ENCODE measurements at places on chromosomes 13 and 19.

DNA sequence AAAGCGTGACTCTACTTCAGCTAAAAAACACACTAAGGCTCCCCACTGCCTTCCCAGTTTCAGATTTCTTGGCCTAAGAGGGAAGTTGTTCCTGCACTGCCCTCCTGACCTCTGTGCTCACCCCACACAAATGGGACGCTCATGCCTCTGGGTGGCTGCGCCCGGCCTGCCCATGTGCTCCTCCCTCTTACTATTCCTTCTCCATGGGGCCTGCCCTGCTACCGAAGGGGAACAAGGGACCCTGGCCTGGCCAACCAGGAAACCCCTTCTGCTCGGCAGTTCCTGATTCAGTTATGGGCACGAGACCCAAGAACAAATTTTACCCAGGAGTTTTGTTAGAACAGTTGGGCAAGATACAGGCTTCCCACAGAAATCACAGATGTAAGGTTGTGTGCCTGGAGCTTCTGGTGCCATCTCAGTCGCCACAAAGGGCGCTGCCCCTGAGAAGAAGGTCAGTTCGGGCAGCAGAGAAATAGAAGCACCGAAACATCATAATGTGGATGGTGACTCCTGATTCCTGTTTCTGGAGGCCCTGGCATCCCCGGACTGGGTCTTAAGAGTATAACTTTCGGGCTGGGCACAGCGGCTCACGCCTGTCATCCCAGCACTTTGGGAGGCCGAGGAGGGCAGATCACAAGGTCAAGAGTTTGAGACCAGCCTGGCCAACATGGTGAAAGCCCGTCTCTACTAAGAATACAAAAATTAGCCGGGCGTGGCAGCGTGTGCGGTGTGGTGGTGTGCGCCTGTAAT lies 5.4 kb upstream of the PLPP2 start:
- no peak for DNase-seq

DNA sequence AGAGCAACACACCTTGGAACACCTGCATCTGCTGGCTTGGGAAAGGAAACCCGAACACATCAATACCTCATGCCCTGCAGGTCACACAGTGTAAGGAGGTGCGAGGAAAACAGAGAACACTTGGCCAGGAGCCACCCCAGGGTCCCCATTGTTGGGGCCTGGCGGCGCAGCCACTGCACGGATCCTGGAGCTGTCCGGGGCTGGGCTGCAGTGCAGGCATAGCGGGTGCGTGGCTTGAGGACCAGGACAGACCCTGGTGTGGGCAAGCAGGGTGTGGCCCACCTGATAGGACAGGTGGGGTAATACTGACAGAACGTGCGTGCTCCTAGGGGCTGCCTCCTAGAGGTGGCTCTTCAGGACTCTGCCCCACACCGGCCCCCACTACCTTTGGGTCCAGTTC lies 16.8 kb upstream of the TMEM160 start:
- DNase-seq, result no peak

GRCh38 chr13:75467040-75467728 lies 14.8 kb downstream of the TBC1D4 start:
- DNase-seq, result no peak

DNA sequence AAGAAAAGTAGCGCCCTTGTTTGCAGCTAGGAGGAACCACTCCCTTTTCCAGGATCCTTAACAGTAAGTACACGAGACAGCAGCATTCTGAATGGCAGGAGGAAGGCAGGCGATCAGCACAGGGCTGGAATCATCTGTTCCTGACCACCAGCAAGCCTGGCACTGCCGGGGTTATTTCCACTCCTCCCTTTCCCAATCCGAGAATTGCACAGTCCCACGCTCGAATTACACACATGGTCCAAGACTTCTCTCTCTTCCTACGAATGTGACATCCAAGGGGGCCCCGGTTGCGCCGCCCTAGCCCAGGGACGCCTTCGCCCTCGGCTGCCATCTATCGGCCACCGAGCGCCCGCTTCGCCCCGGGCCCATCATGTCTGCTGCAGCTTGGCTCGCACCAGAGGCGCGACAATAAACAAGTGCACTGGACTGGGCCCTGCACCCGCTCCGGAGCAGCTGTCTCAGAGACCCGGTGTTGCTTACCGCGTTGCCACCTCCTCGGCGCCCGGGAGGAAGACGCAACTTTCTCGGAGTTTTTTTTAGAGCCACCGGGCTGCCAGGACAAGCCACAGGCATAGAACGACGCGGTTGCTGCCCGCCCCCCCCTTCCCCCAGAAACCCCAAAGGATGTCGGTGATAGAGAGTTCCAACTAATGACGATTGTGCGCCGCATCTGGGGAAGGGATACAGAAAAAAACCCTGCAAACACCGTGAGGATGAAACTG lies at the start of gene SLITRK5:
SLITRK5 (plus strand) TSS at position 341 of the 722 bp plus-strand sequence. CDS start 4,018 bp downstream, outside the sequence.
- DNase-seq, result no peak

GRCh38 chr19:49432141-49433073 lies 7.2 kb downstream of the GFY start:
- DNase-seq, result peak; percentile 41

DNA sequence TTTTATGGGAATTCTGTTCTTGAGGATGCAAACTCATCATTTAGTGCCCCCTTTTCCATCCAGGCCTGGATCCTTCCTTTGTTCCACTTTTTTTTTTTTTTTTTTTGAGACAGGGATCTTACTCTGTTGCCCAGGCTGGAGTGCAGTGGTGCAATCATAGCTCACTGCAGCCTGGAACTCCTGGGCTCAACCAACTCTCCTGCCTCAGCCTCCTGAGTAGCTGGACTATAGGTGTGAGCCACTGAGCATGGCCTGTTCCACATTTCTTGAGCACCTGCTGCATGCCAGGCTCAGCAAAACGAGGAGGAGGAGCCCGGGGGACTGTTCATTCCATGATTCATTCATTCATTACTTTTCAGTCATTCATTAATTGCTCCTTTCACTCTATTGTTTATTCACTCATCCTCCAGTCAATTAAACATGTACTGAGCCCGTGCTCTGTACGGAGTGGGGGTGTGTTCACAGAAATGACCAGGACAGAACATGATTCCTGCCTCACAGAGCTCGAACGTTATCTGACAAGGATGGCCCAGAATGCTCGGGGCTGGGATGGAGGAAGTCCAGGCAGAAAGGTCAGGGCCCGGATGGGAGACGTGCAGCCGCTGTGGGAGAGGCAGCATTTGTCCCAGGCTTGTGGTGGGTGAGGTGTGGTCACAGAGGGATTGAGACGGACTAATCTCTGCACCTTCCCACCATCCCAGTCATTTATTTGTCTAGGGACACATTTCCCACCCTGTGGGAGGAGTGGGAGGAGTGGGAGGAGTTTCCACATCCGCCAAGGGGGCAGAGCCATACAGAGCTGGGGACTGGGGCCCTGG lies 51.2 kb upstream of the SHKBP1 start:
- DNase-seq, result no peak

- DNase-seq, result no peak
Measured at GRCh38 chr13:49791315-49791710, 1.2 kb downstream of the KPNA3 start.

DNA sequence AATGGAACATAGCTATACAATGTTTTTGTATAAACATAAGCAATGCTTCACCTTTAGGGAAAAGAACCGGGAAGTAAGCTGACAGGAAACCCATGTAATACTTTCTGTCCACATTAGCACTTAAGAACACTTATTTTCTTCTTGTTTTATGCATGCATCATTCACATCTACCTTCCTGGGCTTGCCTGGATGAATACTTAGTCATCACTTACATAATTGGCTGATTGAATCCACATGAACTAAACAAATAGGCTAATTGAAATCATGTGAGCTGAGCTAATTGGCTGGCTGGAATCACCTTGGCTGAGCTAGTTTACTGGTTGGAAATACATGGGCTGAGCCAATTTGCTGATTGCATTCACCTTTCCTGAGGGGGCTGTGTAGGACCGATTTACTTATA lies 78.8 kb downstream of the ZNF726 start:
- DNase-seq, result no peak

DNA sequence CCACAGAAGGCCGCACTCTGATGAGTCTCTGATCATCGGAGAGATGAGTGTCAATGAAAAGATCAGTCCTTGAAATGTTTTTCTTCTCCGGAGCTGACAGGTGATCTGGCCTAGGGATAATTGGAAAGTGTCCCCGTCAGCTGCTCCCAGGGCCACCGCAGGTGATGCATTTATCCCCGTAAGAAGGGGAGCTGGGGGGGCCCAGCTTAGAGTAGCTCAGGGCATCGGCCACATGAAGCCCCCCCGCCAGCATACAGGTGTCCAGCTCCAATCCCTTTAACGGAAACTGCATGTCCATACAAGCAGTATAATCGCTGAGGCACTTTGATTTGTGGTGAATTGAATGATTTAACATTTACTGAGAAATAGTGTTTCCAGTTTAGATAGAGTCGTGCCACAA lies 27.7 kb downstream of the ATP4B start:
- no peak for DNase-seq

GRCh38 chr13:67821606-67822005 lies 591.5 kb upstream of the PCDH9 start:
- no peak for DNase-seq

DNA sequence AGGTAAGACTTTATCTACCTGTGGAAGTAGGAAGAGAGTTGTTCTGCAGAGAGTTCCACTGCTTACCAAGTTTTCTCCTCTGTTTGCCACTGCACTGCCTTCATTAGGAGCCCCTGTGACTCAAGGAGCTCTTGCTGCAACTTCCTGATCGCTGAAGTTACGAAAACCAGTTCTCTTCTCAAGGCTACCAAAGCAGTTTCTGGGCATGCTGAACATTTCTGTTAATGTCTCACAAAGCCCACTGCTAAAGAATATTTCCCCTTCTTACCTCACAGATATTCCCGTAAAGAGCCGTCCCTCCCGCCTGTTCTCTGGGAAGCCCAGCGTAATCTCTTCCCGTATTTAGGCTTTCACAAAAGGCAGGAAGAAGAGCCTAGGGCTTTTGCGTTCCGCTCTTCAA lies 82.6 kb upstream of the OXGR1 start:
- DNase-seq, result no peak

GRCh38 chr19:17778251-17778967 lies 16.5 kb upstream of the B3GNT3 start:
- peak; percentile 25 for DNase-seq

GRCh38 chr19:12825254-12826131 lies 8.9 kb downstream of the RTBDN start:
- DNase-seq, result no peak

GRCh38 chr13:43629691-43630480 lies 156.9 kb downstream of the ENOX1 start:
- DNase-seq, result no peak

GRCh38 chr13:79187917-79188690 lies 218.0 kb downstream of the RBM26 start:
- no peak for DNase-seq

GRCh38 chr13:27792393-27793218 lies at the start of gene GSX1:
GSX1 (plus strand) TSS chr13:27792483; CDS start chr13:27792691, 208 bp downstream.
- peak; percentile 26 for DNase-seq

DNA sequence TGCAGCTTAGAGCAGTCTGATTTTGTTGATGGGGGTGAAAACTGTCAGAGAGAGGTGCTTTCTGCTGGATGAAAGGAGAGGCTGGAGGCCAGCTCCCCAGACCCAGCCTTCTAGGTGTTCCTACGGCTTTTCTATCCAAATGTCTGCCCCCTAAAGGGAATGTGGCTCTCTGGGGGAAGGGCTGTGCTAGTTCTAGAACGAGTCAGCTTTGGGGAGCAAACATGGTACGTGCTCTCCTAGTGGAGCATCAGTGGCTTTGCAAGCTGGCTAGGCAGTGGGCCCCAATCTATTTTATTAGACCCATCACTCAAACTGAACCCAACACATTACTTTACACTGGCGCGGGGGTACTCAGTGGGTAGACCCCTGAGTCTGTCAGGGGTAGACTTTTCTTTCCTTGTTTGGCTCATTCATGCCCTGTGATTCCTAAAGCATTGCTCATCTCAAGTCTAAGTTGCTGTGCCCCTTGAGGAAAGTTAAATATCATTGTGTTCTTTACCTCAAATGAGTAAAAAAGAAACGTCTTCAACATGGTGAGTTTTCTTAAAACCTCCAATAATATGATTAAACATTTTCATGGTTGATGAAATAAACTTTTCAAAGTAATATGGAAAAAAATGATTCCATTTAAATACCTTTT lies 254.9 kb downstream of the DLEU7 start:
- DNase-seq, result no peak

DNA sequence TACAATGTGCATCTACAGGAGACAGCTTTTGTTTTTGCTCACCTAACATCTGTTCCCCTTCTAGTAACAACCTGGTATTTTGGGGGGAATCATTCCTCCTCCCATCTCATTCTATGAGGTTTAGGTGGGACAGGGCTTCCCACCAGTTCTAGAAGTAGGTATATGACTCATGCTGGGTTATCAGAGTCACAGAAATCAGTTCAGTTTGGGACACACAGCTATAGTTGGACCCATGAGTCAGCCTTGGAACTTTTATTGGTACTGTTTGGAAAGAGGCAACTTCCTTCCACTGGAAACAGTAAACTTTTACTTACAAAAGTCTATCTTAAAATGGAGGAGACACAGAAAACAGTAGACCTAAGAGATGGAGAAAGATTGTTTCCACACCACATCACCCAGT lies 185.5 kb downstream of the DNAJC3 start:
- DNase-seq, result no peak

DNA sequence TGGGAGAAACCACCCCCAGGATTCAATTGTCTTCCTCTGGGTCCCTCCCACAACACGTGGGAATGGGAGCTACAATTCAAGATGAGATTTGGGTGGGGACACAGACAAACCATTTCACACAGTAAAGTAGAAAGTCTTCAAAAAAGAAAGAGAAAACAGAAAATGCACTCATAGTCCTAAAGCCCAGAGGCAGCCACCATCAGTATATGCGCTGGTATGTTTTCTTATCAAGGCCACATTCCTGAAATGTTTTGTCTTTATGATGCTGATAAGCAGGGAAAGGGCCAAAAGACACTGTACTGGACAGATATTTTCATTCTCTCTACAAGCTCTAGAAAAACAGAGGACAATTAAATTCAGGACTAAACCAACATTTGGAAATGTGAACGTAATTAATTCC lies 375.8 kb upstream of the TSHZ3 start:
- no peak for DNase-seq

GRCh38 chr19:2807379-2808128 lies 12.1 kb upstream of the ZNF554 start:
- DNase-seq, result no peak

GRCh38 chr13:31768351-31768750 lies 29.0 kb downstream of the RXFP2 start:
- DNase-seq, result no peak

GRCh38 chr13:56019606-56020005 lies 1121.1 kb upstream of the PRR20A start:
- no peak for DNase-seq

DNA sequence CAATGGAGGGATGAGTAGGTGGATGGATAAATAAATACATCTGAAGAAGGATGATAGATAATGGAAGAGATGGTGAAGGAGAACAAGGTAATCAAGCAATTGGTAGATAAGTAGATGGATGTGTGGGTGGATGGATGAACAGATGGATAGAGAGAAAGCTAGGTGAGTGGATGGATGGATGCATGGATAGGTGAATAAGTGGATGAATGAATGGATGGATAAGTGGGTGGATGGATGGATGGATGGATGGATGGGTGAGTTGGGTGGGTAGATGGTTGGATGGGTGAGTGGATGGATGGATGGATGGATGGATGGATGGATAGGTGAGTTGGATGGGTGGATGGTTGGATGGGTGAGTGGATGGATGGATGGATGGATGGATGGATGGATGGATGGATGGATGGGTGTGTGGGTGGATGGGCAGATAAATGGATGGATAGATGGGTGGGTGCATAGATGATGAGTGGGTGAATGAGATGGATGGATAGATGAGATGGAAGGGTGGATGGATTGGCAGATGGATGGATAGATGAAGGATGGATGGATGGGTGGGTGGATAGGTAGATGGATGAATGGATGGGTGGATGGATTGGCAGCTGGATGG lies 6.3 kb downstream of the SEMA6B start:
- no peak for DNase-seq
